Activated T-cell treated with anti-CD3 and anti-CD28 coated beads, Interleukin-2, amount 50 U/mL, for 24 hours (primary cell): ENCODE measurements at places on chromosomes 16 and 17.

DNA sequence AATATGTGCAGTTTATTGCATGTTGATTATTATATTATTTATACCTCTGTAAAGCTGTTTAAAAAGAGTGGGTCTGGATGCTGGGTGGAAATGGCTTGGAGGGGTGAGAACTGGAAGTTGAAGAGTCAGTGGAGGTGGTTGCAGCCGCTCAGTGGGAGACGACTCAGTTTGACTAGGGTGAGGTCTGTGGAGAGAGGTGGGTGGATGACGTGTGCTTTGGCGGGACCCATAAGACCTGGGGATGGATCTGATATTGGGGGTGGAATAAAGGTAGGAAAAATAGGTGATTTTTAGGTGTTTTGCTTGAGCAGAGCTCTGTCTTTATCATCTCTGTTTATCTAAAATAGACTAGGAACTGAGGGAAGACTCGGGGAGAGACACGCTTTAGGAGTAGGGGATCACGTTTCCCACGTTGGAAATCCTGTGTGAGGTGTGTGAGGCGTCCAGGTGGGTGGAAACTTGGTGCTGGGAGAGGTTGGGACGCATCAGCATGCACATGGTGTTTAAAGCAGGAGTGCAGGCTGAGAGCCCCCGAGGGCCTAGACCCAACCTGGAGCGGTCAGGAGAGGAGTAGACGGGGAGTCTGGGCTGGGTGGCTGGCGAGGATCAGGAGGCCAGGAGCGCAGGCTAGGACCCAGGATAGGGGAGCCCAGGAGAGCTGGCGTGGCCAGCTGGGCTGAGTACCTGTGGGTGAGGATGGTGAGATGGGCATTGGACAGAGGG is 17.2 kb downstream of the NT5M start:
- DNase-seq: no peak

DNA sequence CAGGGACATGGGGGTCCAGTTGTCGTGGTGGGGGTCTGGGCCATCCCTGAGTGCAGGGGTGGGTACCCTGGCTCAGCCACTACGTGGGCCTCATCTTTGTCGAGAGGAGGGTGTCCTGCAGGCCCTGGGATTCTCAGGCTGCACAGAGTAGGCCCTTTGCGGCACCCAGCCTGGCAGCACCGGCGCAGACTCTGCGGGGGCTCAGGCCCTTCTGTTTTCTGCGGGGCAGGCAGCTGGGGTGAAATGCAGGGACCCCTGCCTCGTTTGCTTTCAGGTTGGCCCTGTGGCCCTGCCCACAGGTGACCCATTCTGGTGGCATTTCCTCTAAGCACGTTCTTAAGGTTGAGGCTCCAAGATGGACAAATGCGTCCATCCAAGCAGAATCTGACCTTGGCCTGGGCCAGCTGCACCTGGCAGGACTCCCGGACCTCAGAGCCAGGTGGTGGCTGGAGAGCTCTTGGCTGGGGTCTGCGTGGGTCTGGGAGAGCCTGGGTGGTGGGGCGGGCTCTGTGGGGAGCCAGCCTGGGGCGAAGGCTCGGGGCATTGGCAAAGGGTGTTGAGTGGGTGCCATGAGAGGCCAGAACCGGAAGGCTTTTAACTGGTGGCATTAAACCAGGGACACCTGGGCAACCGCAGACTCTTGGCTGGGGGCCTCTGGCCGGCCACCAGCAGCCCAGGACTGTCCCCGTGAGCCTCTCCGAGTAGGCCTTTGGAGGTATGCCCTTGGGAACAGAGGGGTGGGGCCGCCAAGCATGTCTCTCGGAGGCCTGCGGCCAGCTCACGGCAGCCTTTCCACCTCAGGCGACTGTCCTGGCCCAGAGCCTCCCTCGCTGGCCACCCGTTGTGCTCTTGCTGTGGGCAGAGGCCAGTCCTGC is 16.9 kb downstream of the PRSS27 start:
- no peak for DNase-seq

DNA sequence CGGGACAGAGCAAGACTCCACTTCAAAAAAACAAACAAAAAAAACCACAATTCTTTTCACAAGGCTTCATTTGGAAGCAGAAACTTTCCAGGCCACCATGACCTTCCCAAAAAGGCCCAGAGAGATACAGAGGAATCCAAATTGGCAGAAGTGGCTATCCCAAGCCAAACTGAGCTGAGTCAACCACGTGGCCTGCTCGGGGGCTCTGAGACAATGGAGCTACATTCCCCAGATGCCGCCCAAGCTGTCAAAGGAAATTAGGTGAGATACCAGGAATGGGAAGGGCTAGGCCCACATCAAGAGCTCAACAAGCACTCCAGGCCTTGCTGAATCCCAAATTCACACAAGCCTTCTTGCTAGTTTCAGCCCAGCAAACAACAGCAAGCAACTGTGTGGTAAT is 5.7 kb upstream of the EXOSC6 start:
- DNase-seq: peak; percentile 13

DNA sequence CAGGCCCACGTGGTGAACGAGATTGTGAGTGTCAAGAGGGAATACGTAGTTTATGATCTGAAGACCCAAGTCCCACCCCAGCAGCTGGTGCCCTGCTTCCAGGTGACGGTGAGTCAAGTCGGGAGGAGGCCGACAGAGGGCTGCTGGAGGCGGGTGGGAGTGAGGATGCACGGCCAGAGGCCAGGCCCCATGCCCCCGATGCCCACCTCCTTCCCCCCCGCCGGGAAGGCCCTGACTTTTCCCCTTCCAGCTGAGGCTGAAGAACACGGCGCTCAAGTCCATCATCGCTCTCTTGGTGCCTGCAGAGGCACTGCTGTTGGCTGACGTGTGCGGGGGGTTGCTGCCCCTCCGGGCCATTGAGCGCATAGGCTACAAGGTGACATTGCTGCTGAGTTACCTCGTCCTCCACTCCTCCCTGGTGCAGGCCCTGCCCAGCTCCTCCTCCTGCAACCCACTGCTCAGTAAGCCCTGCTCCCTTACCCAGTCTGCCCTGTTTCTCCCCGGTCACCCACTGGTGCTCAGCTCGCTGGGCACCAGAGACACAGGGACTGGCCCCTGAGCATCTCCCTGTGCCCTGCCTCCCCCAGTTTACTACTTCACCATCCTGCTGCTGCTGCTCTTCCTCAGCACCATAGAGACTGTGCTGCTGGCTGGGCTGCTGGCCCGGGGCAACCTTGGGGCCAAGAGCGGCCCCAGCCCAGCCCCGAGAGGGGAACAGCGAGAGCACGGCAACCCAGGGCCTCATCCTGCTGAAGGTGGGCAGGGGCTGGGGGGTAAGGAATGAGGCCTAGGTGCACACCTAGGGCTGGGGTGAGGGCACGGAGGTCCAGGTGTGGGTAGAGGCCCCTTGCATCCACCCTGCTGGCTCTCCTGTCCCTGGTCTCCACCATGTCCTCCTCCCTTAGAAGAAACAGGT is 2.6 kb downstream of the ZACN start:
- DNase-seq: no peak

- no peak for DNase-seq
These were observed 138.3 kb downstream of the KCNJ2 start for GRCh38 chr17:70307430-70308225.

- no peak for DNase-seq
These were observed 22.9 kb upstream of the PHAF1 start for GRCh38 chr16:67086822-67087221.

- DNase-seq: peak; percentile 86
These were observed 604 bp downstream of the PRR14 start for GRCh38 chr16:30651124-30652004.
